ENCODE measurements at places on chromosomes 11 and 22.

GRCh38 chr11:75400146-75400865 is 988 bp downstream of the RPS3 start:
- peak; percentile 14 for DNase-seq

- DNase-seq, result no peak
Observed at GRCh38 chr11:79678780-79679452, 238.1 kb upstream of the TENM4 start.

DNA sequence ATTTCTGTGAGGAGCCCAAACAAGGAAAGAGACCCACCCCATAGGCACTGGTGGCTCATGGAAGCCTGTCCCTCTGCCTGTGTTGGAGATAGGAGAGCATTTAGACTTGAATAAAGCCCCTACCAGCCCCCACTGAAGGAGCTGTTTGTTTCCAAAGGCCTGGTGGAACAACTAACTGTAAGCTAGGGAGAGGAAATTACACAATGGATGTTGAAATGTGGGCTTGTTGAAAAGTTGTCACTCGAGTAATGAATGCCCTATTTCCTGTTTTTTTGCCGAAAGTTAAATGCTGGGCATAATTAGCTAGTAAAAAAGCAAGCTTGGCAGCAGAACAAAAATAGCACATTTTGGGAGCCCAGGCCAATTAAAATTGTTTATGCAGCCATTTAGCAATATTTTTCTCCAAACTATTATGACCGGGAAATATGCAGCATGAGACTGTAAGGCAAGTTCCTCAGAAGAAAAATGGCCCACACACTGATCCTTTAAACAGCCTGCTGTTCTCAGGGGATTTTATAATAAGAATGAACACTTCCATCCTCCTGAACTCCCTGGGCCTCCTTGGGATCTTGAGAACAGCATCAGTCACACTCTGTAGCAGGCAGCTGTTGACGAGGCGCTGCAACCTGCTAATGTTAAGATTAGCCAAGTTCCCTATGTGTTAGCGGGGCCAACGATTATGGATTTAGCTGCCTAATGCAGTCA is 38.6 kb upstream of the LMO2 start:
- no peak for DNase-seq

DNA sequence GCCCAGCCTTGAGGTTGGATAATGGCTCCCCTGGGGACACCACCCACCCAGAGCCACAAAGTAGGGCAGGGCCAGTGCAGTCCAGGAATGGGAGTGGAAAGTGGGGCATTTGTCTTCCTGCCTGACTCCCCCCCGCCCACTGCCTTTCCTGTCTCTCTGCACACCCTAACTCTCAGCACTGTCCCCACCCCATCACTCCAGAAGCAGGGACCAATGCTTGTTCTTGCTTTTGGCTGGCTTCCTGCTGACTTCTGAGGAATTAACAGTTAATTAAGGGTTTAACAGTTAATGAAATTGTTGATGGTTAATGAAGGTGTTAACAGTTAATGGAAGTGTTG is 4.7 kb downstream of the PITPNM1 start:
- no peak for DNase-seq

- DNase-seq, result no peak
Observed at GRCh38 chr22:26516503-26516902, 4.2 kb upstream of the TFIP11 start.

DNA sequence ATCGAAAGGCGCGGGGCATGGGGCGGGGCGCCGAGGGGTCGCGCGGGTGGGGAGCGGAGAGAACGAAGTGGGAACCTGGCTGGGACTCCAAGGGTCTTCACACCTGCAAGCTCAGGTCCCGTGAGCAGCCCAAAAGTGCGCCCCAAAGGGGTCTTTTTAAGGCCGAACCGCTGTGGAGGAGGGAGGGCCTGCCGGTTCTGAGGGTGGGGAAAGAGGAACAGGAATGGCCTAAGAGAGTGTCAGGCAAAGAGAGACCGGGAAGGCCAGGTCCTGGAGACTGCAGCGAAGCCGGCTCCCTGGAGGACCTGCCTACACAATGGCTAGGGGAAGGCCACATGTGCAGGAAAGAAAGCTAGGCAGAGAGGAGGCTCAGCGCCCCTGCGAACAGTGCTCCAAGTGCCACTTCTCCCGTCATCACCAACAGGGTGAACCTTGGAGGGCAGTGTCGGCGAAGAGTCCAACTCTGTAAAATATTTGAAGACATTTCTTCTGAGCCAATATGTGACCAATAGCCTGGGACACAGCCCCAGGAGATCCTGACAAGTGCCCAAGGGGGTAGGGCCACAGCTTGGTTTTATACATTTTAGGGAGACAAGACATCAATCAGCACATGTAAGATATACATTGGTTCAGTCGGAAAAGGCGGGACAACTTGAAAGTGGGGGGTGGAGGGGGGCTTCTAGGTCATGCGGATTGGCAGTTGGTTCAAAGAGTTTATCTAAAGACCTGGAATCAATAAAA is 710 bp upstream of the DGCR2 start:
- DNase-seq, result peak; percentile 5

GRCh38 chr11:117299351-117300282 is 8.5 kb downstream of the BACE1-AS start:
- DNase-seq, result no peak

DNA sequence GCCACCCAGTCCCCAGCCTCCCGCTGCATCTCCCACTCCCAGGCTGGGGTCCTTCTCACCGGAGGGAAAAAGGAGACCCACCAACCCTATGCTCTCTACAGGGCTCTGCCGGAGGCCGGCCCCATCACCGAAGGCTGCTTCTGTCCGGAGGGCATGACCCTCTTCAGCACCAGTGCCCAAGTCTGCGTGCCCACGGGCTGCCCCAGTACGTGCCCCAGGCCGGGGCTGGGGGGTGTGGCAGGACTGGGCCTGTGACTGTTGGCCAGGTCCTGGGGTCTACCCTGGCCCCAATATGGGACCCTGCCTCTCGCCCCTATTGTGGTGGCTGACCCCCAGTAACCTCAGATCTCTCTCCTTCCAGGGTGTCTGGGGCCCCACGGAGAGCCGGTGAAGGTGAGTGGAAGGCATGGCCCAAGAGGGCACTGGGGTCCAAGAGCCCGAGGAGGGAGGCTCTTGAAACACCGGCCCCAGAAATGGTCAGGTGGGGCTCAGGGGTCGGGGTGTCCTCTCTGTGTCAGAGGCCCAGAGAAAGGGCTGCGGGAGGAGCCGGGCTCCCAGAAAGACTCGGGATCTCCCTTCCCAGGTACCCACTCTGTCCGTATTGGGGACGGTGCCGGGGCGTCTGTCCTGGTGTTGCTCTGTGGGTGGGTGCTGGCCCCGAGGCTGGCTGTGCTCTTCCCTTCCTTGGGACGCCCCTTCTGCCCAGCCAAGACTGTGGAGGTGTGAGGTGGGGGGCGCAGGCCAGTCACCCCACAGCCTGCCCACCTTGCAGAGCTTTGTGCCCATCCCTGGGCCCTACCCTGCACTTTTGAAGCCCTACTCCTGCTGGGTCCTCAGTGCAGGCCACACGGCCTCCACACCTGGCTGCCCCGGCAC is 26.1 kb upstream of the MUC5B start:
- no peak for DNase-seq

DNA sequence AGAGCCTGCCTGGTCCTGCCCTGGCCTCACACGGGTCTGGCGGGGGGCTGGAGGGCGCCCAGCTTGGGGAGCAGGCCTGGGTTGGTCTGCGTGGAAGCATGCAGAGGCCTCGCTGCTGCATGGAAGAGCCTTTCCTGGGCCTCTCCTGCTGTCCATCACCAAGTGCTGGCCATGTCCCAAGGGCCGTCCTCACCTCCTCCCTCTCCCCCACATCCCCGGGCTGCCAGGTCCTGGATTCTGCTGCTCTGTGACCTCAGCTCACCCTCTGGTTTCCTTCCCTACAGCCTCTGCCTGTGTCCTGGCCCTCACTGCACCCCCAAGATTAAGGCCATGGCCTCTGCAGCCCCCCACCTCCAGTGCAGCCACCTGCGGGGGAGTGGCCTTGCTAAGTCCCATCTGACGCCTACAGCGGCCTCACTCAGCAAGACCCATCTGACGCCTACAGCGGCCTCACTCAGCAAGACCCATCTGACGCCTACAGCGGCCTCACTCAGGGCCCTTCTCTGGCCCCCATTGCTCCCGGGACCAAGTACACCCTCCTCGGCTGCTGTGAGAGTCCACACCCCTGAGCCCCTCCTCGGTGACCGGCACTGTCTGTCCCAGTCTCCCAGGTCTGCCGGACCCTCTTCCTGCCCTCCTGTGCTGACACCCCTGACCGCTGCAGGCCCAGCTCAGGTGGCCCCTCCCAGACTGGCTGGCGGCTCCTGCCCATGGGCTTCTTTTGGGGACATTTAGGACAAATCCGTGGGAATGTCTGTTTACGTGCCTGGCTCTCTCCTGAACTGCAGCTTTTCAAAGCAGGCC is 119.5 kb upstream of the B3GAT1 start:
- DNase-seq, result no peak

GRCh38 chr22:20653795-20654342 is 120.0 kb upstream of the SERPIND1 start:
- no peak for DNase-seq

GRCh38 chr11:1992111-1992510 is 5.5 kb downstream of the H19 start:
- no peak for DNase-seq

DNA sequence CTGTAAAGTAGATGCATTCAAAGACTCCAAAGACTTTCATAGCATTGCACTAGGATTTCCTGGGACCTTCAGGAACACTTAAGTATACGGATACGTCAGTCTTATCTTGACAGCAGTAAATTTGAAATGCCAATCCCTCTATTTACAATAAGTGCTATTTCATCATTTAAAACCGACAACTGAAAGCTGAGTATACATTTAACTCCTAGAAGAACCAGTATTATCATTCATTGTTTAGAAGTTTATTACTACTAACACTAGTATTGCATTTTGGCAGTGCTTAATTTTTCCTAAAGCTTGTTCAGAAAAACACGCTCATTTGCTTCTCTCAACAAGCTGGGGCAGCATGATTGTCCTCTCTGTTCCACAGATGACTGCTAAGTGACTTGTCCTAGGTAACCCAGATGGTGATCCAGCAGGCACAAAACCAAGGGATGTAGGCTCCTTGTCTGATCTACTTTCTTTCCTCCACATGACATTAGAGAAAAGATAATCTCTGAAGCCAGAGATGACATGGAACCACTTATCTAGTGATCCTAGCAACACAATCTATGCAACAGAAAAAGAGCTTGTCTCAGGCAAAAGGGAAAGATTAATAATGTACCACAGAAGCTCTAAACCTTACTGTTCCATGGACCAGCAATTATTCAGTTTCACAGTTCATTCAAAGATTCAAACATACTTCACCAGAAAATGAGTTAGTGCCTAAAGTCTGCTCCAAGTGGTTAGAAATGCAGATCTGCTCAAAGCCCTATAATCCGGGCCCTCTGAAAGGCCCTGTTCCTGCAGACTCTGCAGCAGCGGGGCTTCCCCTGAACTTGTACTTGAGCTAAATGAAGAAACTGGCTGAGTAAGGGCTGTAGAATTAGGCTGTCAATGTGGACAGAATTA is 5.2 kb downstream of the MAML2 start:
- peak; percentile 60 for DNase-seq

- DNase-seq, result no peak
Observed at GRCh38 chr11:41983475-41983874, 524.0 kb upstream of the LRRC4C start.

DNA sequence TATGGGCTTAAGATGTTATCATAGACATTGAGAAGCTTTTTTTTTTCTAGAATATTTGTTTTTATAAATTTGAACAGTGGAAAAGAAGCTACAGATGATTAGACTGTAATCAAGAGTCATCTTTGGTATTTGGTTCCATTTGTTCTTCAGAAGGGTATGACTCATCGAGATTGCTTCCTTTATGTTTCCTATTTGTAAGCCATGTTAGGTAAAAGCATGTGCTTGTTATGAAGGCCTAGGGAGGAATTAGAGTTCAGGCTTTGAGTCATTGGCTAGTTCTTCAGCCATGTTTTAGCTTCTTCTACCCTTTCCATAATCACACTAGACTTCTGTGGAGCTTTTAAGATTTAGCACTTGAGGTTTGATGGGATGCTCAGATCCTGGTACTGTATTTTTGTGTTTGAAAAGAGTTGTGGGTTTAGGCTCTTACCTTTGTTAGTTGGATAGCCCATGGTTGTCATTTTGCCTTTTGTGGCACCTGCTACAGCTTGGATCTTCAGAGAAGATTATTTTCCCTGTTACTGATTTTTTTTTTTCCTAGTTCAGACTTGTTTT is 44.3 kb downstream of the POLD3 start:
- peak; percentile 95 for DNase-seq

- no peak for DNase-seq
Observed at GRCh38 chr11:99333621-99334020, 312.9 kb downstream of the CNTN5 start.

- peak; percentile 78 for DNase-seq
Observed at GRCh38 chr22:50562523-50563412, at the start of gene SYCE3. TSS of gene SYCE3 (minus strand) at chr22:50562919. CDS start at chr22:50556405, 6,514 bp downstream.

- DNase-seq, result no peak
Observed at GRCh38 chr22:48605856-48606481, 1221.7 kb downstream of the BRD1 start.

DNA sequence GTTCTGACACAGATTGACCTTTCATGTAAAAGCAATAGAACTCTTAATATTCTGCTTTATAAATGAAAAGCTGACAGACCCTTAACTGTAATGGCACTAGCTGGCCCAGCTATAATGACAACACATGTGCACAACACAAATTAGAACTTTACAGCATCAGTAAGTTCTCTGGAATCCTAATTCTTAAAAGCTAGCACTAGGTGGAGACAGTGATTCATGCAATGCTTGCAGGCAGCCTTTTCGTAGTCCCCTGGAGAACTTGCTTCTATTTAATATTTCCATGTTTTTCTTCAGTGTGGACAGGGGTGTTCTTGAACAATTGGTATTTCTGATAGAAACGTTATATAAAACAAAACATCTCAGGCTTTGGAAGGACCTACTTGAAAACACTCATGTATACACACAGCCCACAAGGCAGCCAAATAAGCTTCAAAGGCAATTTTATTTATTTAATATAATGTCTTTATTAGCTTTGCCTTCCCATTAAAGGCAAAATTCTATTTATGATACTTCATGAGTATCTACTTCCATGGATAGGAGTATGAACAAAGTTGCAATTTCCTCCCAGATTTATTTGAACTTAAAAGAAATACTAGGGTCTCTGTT is 374.3 kb upstream of the MPPED2 start:
- peak; percentile 47 for DNase-seq

GRCh38 chr22:40829131-40829530 is 10.0 kb upstream of the SLC25A17 start:
- no peak for DNase-seq

DNA sequence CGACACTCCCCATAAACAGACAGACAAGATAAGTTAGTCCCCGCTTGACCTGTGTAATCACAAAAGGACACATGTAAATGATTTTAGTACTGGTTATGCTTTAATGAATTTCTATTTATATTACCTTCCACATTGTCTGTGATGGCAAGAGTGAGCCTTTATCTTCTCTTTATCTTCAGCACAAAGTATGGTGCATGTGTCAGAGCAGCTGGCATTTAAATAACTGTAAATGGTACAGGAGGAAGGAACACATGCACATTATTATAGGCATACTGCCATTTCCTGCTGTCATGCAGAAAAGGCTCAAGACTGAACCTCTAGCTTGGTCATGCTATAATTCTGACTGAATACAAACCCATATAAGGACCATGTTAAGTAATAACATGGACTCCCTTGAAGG is 1342.7 kb upstream of the TENM4 start:
- DNase-seq, result no peak

GRCh38 chr11:2709429-2709828 is 9.6 kb upstream of the KCNQ1OT1 start:
- peak; percentile 34 for DNase-seq
